Central memory CD8-positive, alpha-beta T cell (primary cell): ENCODE measurements at places on chromosomes 4 and X.

GRCh38 chr4:48483006-48483776, at the start of gene SLC10A4:
TSS of gene SLC10A4 (plus strand) at chr4:48483343. CDS start at chr4:48483562, 219 bp downstream.
- DNase-seq: no peak

GRCh38 chr4:150818661-150819060, 196.4 kb downstream of the LRBA start:
- DNase-seq: no peak

- no peak for DNase-seq
These were observed 12.0 kb upstream of the WDR19 start for GRCh38 chr4:39170301-39170700.

DNA sequence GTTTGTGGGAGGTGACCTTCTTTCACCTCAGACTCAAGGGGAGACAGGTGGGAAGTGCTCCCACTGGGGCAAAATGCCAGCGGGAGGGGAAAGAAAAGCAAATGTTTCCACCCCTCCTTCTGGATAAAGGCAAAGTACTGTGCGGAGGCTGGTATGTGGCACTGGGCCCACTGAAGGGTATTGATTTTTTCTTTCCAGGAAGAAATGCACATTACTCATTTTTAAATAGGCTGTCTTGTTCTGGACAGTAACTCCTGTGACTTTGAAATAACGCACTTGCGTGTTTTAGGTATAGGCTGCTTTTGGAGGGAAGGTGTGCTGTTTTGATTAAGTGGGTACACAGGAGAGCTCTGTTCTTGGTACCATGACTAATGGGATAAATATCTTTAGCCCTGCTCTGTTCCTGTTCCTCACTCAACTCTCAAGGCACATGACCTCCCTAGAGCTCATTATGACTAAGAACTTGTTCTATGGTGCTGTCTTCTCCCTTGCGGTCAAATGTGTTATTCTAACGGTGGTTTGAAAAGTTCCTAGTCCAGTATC, 40.7 kb upstream of the MBTPS2 start:
- DNase-seq: no peak

DNA sequence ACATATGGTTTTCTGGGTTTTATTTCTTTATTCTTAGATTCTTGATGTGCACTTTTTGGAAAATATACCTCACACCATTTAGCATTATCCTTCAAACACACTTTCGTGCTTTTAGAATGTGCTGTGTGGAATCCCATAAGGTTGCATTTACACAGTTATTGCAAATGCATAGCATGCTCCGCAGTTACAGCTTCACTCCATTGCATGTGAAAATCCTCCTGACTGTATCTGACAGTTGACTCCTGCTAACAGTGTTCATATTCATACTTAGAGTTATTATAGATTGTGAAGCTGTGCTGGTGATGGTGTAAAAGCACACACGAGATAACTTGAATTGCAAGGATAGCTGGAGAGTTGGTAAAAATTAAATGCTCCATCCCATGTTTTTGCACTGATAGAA, 811.5 kb upstream of the TENM3 start:
- no peak for DNase-seq

GRCh38 chrX:100731441-100732281, at the start of gene SYTL4:
TSS of gene SYTL4 (minus strand) at chrX:100732121. CDS start at chrX:100702037, 30,084 bp downstream.
- DNase-seq: no peak

- no peak for DNase-seq
These were observed 379.5 kb upstream of the MAD2L1 start for GRCh38 chr4:120446051-120446567.

DNA sequence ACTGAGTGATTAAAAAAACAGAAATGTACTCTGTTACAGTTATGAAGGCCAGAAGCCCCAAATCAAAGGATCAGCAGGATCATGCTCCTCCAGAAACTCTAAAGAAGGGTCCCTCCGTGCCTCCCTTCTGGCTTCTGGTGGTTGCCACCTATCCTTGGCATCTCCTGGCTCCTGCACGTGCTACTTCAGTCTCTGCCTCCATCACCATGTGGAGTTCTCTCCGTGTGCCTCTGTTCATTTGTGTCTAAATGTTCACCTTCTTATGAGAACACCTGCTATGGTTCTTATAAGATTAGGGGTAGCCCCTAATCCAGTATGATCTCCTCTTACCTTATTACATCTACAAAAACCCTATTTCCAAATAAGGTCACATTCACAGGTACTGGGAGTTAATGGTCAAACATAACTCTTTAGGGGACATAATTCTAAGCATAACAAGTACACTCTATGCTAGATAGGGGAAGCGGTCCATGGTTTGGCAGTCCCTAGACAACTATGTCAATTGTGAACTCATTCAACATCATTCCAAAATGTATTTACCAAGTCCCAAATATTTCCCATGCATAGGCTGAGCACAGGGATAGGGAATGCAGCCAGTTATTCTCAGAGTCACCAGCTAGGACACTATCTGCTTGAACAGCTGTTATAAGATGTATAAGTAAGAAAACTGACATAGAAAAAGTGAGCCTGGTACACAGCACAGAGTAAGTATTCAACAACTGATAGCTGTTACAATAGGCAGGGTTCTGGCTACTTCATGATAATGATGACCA, 295.5 kb upstream of the BOD1L1 start:
- DNase-seq: no peak

DNA sequence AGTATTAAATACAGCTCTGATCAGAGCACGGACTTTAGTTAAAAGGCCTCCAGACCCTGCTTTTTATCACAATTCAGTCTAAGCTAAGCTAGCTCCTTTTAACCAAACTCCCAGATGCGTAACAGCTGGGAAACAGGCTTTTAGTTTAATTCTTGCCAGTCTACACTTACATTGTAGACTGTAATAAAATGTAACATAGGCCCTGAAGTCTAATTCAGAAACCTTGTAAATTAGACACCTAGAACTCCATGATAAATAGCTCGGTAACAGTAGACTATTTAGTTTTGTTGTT, 20.1 kb downstream of the FBXO8 start:
- DNase-seq: no peak

DNA sequence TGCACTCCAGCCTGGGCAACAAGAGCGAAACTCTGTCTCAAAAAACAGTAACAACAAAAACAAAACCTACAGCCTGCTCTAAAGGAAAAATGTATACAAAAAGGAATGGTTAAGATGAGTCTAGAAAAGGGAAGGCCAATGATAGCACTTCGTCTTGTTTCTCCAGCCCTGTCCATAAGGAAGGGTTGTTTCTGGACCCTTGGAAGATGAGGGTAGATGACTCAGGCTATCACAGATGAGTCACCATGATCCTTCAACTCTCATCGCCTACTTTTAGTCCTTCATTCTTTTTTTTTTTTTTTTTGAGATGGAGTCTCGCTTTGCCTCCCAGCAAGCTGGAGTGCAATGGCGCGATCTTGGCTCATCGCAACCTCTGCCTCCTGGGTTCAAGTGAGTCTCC, 8.8 kb downstream of the PLA2G12A start:
- DNase-seq: no peak

DNA sequence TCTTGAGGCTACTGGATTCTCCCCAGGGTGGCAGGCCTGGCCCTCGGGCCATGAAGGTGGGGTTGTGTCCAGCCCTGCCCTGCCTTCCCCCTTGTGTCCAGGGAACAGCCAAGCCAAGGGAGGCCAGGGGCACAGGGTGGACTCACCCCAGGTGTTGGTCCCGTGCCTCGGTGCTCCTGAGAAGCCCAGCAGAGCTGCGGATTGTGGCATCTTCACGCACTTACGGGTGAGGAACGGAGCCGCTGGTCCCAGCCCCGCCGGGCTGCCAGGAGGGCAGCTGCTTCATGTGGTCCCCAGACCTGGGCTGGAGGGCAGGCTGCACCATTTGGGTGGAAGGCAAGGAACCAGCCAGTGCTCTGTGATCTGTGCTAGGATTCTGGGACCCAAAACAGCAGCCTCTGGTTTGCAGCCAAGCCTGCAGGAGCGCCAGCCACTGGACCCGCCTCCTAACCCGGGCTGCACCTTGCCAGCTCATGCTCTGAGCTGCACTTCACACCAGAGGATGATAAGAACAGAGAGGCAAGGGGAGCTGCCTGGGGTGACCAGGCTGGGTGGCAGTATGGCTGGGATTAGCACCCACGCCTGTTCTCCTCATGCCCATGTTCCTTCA, 36.1 kb upstream of the HMX1 start:
- no peak for DNase-seq

GRCh38 chr4:173765751-173766150, 235.7 kb upstream of the HAND2 start:
- DNase-seq: no peak

- DNase-seq: no peak
These were observed 241.2 kb downstream of the ARHGAP24 start for GRCh38 chr4:85715991-85716737.

DNA sequence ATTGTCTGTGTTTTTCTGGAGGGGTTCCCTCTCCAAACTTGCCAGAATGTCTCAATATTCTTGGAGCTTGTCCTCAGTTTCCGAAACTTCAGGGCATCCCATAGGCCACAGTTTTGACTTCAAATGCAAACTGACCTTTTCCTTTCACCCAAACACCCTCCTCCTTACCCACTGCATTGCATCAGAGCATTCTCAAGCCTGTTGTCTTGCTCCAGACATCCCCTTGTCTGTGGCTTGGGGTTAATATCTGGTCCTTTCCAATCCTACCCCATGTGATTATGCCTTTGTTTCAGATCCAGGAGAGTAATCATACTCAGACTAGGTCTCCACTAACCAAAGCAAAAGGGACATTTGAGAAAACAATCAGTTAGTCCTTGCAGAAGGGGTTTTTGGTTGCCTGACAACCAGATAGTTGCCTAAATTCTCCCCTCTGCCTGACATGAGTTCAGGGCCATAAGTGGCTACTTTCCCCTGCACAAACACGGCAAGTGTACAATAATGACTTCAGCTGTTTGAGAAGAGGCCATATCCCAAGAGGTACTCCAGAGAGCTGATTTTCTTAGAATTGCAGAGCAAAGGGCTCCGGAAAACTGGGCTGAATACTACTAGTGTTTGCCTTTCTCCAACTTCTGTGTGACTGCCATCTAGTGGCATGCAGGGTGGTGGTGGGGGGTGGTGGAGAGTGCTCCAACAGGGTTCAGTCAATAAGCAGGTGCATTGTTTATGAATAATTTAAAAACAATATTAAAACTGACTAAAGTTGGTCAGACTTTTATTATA, 130.2 kb downstream of the CHRDL1 start:
- DNase-seq: no peak

DNA sequence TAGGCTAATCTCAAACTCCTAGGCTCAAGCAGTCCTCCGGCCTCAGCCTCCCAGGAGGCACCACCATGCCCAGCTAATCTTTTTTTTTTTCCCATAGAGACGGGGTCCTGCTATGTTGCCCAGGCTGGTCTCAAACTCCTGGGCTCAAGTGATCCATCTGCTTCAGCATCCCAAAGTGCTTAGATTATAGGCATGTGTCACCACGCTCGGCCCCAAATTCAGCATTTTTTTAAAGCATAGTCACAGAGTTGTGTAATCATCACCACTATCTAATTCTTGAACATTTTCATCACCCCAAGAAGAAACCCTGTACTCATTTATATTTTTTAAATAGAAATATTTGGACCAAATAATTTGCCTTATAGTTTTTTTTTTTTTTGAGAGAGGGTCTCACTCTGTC, 10.3 kb downstream of the CENPI start:
- DNase-seq: no peak

DNA sequence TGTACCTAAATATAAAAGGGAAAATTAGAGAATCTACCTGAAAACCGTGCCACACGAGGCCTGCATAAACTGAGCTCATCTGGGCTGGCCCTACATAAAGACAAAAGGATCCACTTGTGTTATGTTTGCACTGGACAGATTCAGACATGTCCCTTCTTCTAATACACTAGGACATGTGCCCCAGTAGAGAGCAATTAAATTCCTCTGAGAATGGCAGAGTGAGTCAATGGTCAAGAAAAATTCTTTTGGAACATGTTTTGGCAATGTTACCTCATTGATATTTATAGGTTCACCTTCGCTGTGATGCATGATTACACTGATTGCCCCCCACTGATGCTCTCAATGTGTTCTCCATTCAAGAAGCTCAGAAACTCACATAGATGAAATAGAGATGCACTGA, 95.2 kb downstream of the MANBA start:
- DNase-seq: no peak

- no peak for DNase-seq
These were observed 207.2 kb downstream of the ARAP2 start for GRCh38 chr4:36037127-36037526.

DNA sequence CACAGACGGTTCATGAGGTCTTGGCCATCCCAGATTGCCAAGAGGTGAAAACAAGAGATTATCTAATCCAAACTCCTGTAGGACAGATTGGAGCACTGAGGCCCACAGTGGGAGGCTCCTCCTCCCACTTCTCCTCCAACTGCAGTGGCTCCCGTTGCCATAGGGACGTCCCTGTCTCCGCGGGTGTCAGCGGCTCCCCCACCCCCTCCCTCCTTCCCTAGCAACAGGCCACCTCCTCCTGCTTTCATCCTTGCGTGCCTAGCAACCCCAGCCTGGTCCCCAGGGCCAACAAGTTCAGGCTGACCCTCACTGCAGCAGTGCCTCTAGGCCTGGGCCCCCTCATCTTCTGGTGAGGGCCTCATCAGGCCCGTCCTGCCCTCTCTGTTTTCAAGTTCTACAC, 6.8 kb upstream of the IQSEC2 start:
- DNase-seq: no peak

GRCh38 chr4:23034731-23035130, 342.0 kb downstream of the GBA3 start:
- DNase-seq: no peak

- DNase-seq: no peak
These were observed 62.8 kb upstream of the RPA4 start for GRCh38 chrX:96820935-96821334.

- no peak for DNase-seq
These were observed 19.6 kb downstream of the MGST2 start for GRCh38 chr4:139685180-139685579.

GRCh38 chr4:95431678-95432077, 117.1 kb downstream of the UNC5C start:
- no peak for DNase-seq

DNA sequence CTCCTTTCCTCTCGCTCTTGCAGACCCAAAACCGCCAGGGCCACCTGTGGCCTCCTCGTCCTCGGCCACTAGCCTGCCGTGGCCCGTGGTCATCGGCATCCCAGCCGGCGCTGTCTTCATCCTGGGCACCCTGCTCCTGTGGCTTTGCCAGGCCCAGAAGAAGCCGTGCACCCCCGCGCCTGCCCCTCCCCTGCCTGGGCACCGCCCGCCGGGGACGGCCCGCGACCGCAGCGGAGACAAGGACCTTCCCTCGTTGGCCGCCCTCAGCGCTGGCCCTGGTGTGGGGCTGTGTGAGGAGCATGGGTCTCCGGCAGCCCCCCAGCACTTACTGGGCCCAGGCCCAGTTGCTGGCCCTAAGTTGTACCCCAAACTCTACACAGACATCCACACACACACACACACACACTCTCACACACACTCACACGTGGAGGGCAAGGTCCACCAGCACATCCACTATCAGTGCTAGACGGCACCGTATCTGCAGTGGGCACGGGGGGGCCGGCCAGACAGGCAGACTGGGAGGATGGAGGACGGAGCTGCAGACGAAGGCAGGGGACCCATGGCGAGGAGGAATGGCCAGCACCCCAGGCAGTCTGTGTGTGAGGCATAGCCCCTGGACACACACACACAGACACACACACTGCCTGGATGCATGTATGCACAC, 13.6 kb downstream of the FGFRL1 start:
- DNase-seq: no peak
